Small intestine (tissue), 16 donors: ENCODE measurements at places on chromosomes 5 and 9. TPM values are rescaled to one million over a fixed set of nuclear protein-coding genes. Genes with fewer than 3 reads are reported as not detected.

DNA sequence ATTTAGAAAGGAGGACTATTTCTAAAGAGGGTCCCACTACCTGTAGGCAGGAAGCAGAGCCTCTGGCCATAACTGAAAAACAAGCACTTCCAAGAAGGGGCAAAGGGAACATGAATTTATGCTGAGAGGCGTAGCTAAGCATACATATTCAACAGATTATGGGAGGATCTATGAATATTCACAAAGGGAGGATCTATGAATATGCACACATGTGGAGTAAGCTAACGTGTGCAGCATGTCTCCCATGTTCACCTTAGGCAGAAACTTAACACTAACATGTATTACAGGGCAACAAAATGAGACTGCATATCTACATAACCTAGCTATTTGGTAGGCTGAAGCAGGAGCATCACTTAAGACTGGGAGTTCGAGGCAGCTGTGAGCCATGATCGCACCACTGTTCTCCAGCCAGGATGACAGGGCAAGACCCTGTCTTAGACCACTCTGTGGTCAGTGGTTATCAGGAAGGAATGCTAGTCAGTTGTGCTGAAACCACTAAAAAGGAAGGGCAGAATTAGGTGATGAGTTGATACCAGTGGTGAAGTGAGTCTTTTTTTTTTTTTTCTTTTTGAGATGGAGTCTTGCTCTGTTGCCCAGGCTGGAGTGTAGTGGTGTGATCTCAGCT is 20.8 kb downstream of the FXN start:
- H3K27me3 ChIP-seq, result no peaks in the 10 kb centered on the region
- H3K4me1 ChIP-seq, result no peaks in the 10 kb centered on the region
- H3K27ac ChIP-seq, result no peak overlapping the region

DNA sequence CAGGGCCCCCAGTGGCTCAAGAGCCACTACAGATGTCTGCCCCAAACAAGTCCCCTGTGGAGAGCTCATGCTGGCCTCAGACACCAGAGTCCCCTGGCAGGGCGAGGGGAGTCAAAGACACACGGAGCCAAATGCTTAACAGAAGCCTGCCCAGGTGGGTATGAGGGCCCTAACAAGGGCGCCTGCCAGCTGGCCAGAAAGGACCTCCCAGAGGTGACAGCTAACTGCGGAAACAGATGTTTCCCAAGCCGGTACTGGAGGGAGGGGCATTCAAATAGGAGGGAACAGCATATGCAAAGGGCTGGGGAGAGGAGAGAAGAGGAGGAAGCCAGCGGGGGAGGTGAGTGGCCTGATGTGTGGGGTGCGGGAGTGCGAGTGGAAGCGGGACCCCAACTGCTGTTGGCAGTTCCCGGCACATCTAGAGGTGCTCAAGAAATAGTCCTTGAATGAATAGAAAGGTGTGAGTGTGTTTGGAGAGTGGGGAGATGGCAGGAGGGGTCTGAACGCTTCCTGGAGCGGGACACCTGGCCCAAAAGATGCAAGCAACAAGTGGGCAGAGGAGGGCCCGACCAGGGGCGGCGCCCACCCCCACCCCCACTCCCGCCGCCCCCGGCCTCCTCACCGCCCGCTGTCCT is 824 bp downstream of the MXD3 start:
- H3K27me3 ChIP-seq, result no peaks in the 10 kb centered on the region
- H3K27ac ChIP-seq, result no peak overlapping the region
- DNase-seq, result peak; percentile 48
- peaks cover 3% of the 10 kb centered on the region for H3K4me1 ChIP-seq

- no peaks in the 10 kb centered on the region for H3K27me3 ChIP-seq
- H3K4me1 ChIP-seq, result peaks cover 9% of the 10 kb centered on the region
- H3K27ac ChIP-seq, result no peak overlapping the region
- no peak overlapping the region for H3K4me3 ChIP-seq
Measured at GRCh38 chr5:68683632-68684036, 410.2 kb upstream of the SLC30A5 start.

DNA sequence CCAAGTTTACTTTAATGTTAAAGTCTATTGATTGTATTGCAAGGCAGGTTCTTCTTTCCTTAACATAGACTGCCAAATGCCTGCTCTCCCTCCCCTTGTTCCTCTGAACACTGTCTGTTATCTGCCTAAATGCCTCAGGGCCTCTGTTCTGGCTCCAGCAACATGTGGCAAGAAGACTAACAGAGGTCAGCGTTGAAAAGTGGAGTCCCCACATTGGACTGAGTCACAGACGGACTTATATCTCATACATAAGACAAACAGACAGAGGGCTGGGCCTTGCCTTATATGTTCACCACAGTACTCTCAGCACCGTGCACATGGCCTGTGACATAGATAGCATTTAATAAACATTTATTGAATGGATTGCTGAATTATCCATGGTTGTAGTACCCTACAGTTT is 91.4 kb downstream of the TSSK1B start:
- H3K4me1 ChIP-seq, result no peaks in the 10 kb centered on the region
- DNase-seq, result no peak
- H3K27ac ChIP-seq, result no peak overlapping the region
- no peaks in the 10 kb centered on the region for H3K36me3 ChIP-seq
- no peaks in the 10 kb centered on the region for H3K27me3 ChIP-seq
- no peak overlapping the region for H3K4me3 ChIP-seq

DNA sequence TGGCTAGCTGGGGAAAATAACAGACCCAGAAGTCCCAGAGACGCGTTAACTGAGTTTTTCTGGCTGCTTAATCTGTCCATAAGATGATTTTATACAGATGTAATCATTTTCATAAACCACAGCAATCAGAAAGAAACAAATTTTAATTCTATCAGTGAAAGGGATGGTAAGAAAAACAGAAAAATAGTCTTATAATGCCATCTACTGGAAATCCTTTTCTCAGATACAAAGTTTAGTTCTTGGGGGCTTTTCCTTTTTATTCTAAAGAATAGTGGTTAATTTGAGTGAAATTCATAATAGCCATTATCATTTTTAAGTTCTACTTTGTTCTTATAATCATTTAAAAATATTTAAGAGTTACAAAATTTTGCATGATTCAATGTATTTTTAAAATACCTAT is 44.4 kb downstream of the DROSHA start:
- no peaks in the 10 kb centered on the region for H3K27me3 ChIP-seq
- peaks cover 8% of the 10 kb centered on the region for H3K36me3 ChIP-seq
- no peak overlapping the region for H3K4me3 ChIP-seq

GRCh38 chr5:154118893-154119336 is 71.6 kb upstream of the GALNT10 start:
- no peak for DNase-seq
- no peaks in the 10 kb centered on the region for H3K4me1 ChIP-seq
- no peak overlapping the region for H3K4me3 ChIP-seq
- H3K27ac ChIP-seq, result no peak overlapping the region
- no peaks in the 10 kb centered on the region for H3K36me3 ChIP-seq
- H3K27me3 ChIP-seq, result no peaks in the 10 kb centered on the region

GRCh38 chr5:177169271-177169670 is 35.7 kb downstream of the NSD1 start:
- peaks cover 2% of the 10 kb centered on the region for H3K36me3 ChIP-seq
- H3K27ac ChIP-seq, result no peak overlapping the region
- no peaks in the 10 kb centered on the region for H3K27me3 ChIP-seq
- no peak overlapping the region for H3K4me3 ChIP-seq
- DNase-seq, result no peak
- H3K4me1 ChIP-seq, result no peaks in the 10 kb centered on the region

- no peaks in the 10 kb centered on the region for H3K4me1 ChIP-seq
- H3K36me3 ChIP-seq, result no peaks in the 10 kb centered on the region
- H3K27ac ChIP-seq, result no peak overlapping the region
- peaks cover 12% of the 10 kb centered on the region for H3K27me3 ChIP-seq
Measured at GRCh38 chr9:23830929-23831730, 5.1 kb upstream of the ELAVL2 start.

- no peaks in the 10 kb centered on the region for H3K4me1 ChIP-seq
- H3K4me3 ChIP-seq, result no peak overlapping the region
- H3K27me3 ChIP-seq, result peaks cover 11% of the 10 kb centered on the region
Measured at GRCh38 chr5:1640421-1640881, 116.7 kb upstream of the LPCAT1 start.

- peaks cover 5% of the 10 kb centered on the region for H3K4me1 ChIP-seq
- H3K27ac ChIP-seq, result no peak overlapping the region
- H3K36me3 ChIP-seq, result no peaks in the 10 kb centered on the region
- no peak overlapping the region for H3K4me3 ChIP-seq
- DNase-seq, result no peak
- no peaks in the 10 kb centered on the region for H3K27me3 ChIP-seq
Measured at GRCh38 chr5:100643473-100643872, 108.3 kb downstream of the FAM174A start.

- no peaks in the 10 kb centered on the region for H3K36me3 ChIP-seq
- no peaks in the 10 kb centered on the region for H3K4me1 ChIP-seq
- no peak for DNase-seq
- no peak overlapping the region for H3K4me3 ChIP-seq
- H3K27ac ChIP-seq, result no peak overlapping the region
Measured at GRCh38 chr5:38445374-38446028, 110.9 kb downstream of the LIFR start.

- H3K27ac ChIP-seq, result no peak overlapping the region
- DNase-seq, result no peak
- H3K4me1 ChIP-seq, result no peaks in the 10 kb centered on the region
- H3K4me3 ChIP-seq, result no peak overlapping the region
- no peaks in the 10 kb centered on the region for H3K27me3 ChIP-seq
Measured at GRCh38 chr5:78060421-78060820, 234.1 kb downstream of the AP3B1 start.

GRCh38 chr5:63217422-63217821 is 638.8 kb downstream of the LRRC70 start:
- H3K4me1 ChIP-seq, result no peaks in the 10 kb centered on the region
- H3K4me3 ChIP-seq, result no peak overlapping the region
- H3K27me3 ChIP-seq, result no peaks in the 10 kb centered on the region
- DNase-seq, result no peak
- H3K36me3 ChIP-seq, result no peaks in the 10 kb centered on the region

DNA sequence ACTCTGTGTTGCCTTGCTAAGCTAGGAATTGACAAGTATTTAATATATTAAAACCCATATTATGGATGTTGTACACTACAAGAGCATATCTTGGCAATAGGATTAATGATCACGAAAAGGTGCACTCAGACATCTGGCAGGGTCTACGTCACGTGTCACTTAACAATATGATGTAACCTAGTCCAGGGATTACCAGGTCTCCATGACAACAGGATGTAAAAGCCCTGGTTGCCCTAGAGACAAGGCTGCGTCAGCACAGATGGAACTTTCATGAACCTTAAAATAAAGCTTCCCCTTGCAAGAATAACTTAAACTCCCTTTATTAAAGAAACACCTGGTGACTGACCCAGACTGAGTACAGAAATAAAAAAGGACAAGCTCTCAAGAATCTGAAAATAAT is 717.8 kb downstream of the CDH18 start:
- no peaks in the 10 kb centered on the region for H3K36me3 ChIP-seq
- H3K27me3 ChIP-seq, result no peaks in the 10 kb centered on the region
- H3K27ac ChIP-seq, result no peak overlapping the region
- no peaks in the 10 kb centered on the region for H3K4me1 ChIP-seq
- H3K4me3 ChIP-seq, result no peak overlapping the region

- no peak overlapping the region for H3K4me3 ChIP-seq
- H3K4me1 ChIP-seq, result no peaks in the 10 kb centered on the region
Measured at GRCh38 chr5:1765880-1766235, 33.8 kb downstream of the MRPL36 start.

GRCh38 chr9:82600536-82601292 is 462.2 kb downstream of the RASEF start:
- H3K27ac ChIP-seq, result no peak overlapping the region
- H3K4me3 ChIP-seq, result no peak overlapping the region

DNA sequence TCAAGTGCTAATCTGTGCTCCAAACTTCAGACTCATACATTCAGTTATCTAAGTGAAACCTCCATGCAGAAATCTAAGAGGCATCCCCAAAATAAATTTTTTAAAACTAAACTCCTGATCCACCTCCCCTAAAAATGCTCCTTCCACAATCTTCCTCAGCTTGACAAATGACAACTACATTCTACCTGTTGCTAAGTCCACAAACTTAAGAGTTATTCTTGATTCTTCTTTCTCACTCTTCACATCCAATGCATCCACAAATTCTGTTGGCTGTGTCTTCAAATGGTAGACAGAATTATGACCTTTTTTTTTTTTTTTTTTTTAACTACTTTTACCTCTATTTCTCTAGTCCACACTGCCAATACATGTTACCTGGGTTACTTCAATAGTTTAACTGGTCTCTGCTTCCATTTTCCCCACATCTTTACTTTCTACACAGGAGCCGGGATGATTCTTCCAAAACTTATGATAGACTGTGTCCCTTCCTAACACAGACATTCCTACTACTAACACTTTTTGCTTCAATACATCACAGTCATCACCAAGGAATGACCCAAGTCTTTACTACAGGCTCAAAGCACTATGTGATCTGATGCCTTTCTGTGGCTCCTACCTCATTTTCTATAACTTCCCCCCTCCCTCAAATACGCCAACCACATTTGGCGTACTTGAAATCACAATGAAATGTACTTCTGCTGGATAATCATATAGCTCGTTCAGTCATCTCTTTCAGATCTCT is 143.6 kb downstream of the PDE4D start:
- no peaks in the 10 kb centered on the region for H3K36me3 ChIP-seq
- no peak for DNase-seq
- no peak overlapping the region for H3K4me3 ChIP-seq

DNA sequence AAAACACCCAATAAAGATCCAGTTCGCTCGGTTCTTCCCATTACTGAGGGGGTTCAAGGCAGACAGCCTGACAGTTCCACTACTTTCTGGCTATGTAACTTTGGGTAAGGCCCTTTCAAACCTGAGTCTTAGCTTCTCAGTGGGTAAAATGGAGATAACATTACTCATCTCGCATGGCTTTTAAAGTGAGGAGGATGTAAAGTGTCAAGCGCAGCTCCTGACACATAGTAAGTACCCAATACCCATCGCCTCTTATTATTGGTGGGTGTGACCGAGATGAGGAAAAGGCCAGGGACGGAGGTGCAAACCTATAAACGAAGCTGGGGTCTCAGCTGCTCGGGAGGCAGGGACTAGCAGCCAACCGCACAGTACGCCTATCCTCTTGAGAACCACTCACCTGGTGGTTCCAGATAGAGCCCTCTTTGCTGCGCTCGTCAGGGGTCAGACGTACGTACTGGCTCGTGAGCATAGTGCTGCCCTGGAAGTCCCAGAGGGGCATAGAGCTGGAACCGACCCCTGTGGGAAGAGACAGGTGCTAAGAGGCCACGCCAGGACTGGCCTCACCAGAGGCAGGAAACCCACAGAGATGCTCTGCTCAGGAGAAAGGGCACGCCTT is 584 bp downstream of the LMAN2 start:
- H3K27ac ChIP-seq, result peak overlapping the region; percentile 92
- peak overlapping the region; percentile 88 for H3K4me3 ChIP-seq
- no peak for DNase-seq
- H3K27me3 ChIP-seq, result no peaks in the 10 kb centered on the region

- H3K27me3 ChIP-seq, result peaks cover 21% of the 10 kb centered on the region
- H3K27ac ChIP-seq, result no peak overlapping the region
- DNase-seq, result peak; percentile 72
- H3K4me3 ChIP-seq, result no peak overlapping the region
Measured at GRCh38 chr9:34633851-34634550, 3.6 kb downstream of the SIGMAR1 start.

- no peak overlapping the region for H3K4me3 ChIP-seq
- H3K36me3 ChIP-seq, result no peaks in the 10 kb centered on the region
- DNase-seq, result peak; percentile 2
Measured at GRCh38 chr9:108002371-108002956, 512.9 kb upstream of the KLF4 start.

Gene PDLIM7
- polyA plus RNA-seq, result 27.7 TPM

Gene LCP2
- 2.9 TPM for polyA plus RNA-seq

Gene ZBED3
- polyA plus RNA-seq, result 2.7 TPM

Gene DBH
- polyA plus RNA-seq, result not detected

Gene ANGPTL2
- polyA plus RNA-seq, result 0.45 TPM

Gene TSSK1B
- not detected for polyA plus RNA-seq

Gene GFRA3
- 4.2 TPM for polyA plus RNA-seq
